ENCODE measurements at places on chromosomes 3 and 15. TPM values are rescaled to one million over a fixed set of nuclear protein-coding genes. Genes with fewer than 3 reads are reported as not detected.

Gene ARGFX
- total RNA-seq: not detected

Gene FAN1
- total RNA-seq: 13.5 TPM

Gene SOX2
- 1.2 TPM for total RNA-seq

Gene FRMD5
- 14.3 TPM for total RNA-seq

Gene PFN2
- total RNA-seq: 127 TPM

Gene COL6A5
- not detected for total RNA-seq

Gene ANKRD63
- 0.29 TPM for total RNA-seq

Gene EPHB1
- total RNA-seq: not detected

Gene SRGAP3
- total RNA-seq: 2.1 TPM

Gene FGF7
- total RNA-seq: 20.3 TPM

Gene TMC3
- not detected for total RNA-seq

Gene SLC6A1
- total RNA-seq: not detected

Gene AADACL2
- not detected for total RNA-seq

Gene HESX1
- 0.53 TPM for total RNA-seq

Gene TM2D3
- 48.4 TPM for total RNA-seq

Gene CFAP100
- not detected for total RNA-seq

Gene CLDN18
- not detected for total RNA-seq

Gene TGM4
- total RNA-seq: not detected

Gene CNTN4
- not detected for total RNA-seq

Gene TMCC1
- 9.2 TPM for total RNA-seq

Gene EFCC1
- 0.40 TPM for total RNA-seq

Gene SLCO2A1
- total RNA-seq: not detected

Gene MKRN3
- not detected for total RNA-seq

Gene FHIT
- 3.9 TPM for total RNA-seq

Gene SPG11
- 43.0 TPM for total RNA-seq

Gene IQCF5
- total RNA-seq: not detected
